ENCODE measurements at places on chromosomes 16 and 17.

- DNase-seq: no peak
Measured at GRCh38 chr17:21132428-21132827, 5.7 kb downstream of the DHRS7B start.

- no peak for DNase-seq
Measured at GRCh38 chr17:50693036-50693682, 14.6 kb downstream of the ANKRD40 start.

DNA sequence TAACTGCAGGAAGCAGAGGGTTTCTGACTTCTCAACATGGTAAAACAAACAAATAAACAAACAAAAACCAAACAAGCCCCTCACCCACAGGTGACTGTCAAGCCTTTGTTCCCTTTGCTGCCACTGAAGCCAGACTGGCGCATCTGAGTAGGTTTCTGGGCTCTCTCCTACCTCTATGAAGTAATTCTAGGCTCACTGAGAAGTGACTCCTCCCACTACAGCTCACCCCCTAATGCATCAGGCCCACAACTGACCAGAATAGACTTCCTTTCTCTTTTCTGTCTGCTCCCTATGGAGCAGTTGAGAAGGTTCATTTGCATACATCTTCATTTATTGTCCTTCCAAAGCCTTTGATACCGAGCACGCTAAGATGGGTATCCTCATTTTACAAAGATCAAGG lies 77.0 kb upstream of the CCL2 start:
- DNase-seq: no peak

DNA sequence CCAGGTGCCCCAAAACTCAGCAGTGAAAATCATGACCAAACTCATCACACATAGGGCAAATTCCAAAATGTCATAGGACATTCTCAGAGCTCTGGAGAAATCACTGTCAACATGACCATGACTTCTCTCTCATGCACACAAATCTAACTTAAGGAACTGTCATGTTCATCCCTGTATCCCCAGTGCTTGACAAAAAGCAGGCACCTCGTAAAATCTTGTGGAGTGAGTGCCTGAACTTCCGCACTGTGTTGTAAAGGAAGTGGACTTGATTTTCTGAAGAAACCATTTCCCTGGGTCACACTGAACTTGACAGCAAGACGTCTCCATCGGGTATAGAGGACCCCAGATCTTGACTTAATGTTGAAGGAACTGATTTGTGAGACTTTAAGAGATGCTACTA lies 2.8 kb downstream of the KRT37 start:
- DNase-seq: no peak

DNA sequence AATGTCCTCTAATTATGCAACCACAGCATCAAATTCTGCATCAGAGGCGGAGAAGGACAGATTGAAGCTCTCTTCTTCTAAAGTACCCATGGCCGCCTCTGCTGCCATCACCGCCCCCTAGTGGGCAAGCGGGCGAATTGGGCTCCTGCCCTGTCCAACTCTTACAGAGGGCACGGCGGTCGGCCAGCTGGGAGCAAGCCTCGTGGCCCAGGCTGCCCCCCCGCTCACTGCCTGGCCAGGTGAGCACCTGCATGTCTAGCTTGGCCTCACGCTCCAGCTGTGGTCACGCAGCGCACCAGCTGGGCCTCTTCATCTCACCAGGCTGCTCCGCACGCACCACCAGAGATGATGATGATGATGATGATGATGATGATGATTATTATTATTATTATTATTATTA lies 146.1 kb upstream of the TOM1L1 start:
- no peak for DNase-seq

GRCh38 chr16:82735186-82735585 lies 108.4 kb downstream of the CDH13 start:
- no peak for DNase-seq

GRCh38 chr16:67666559-67667452 lies at the start of the genes C16orf86 and ENKD1:
Gene C16orf86 (plus strand): TSS chr16:67666814. CDS start chr16:67666971, 157 bp downstream.
Gene ENKD1 (minus strand): TSS chr16:67666750. CDS start chr16:67666442, 308 bp downstream.
- DNase-seq: peak; percentile 76

DNA sequence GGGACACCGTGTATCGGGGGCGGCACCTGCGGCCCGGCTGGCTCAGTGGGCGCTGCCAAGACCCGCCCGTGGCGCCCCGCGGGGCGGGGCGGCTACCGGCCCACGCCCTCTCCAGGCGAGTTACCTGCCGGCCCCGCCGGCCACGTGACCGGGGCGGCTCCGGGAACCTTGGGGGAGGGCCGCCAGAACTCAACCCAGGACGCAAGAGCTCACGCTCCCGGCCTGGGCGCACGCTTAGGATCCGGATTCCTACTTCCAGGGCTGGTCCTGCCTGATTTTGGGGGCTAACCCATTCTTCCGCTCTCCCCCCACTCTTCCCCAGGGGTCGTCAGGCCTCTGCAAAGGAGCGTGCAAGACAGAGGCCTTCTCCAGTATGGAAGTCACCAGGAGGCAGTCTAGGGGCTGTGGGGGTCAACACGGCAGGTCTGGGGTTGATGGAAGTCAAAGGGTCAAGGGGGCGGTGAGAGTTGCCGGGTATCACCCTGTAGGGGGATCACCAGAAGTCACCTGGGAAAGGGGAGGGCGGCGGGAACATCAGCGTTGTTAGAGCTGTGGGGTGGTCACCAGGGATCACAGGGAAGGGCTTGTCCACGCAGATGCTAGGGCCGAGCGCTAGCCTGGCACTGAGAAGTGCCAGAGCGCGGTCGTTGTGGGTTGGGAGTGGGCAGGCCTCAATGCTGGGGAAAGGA lies 354 bp upstream of the ESRP2 start:
- peak; percentile 12 for DNase-seq

DNA sequence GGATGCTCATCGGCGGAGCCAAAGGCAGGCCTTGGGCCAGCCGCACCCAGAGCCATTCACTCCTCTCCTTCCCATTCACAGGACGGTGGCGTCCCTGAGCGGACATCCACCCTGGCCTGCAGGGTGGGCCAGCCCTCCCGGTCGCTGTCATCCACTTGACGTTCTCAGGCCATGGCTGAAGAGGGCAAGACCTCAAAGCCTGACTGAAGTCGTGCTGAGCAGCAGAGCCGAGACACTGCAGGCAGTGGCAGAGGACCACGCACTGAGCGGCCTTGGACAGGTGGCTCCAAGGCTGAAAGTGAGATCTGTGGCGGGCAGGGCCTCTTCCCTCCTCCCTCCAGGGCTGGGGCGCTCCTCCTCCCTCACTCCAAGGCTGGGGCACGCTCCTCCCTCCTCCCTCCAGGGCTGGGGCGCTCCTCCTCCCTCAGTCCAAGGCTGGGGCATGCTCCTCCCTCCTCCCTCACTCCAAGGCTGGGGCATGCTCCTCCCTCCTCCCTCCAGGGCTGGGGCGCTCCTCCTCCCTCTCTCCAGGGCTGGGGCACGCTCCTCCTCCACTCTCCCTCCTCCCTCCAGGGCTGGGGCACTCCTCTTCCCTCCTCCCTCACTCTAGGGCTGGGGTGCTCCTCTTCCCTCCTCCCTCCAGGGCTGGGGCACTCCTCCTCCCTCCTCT lies 24.1 kb downstream of the GNPTG start:
- no peak for DNase-seq

DNA sequence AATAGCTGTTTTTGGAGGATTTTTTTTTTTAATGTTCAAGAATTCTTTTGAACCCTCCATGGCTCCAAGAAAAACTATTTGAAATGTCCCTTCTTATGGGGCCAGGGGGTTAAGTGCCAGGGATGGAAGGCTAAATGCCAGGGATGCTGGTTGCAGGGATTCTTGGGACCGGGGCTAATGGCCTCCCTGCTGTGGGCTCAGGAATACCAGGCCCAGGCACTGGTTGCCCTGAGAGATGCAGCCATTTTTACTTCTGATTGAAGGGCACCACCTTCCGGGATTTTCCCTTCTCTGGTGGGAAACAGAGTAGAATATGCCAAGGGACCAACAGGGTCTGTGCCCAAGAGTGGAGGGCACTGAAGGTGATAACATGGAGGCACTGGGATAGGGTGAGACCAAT lies 10.9 kb upstream of the KAT7 start:
- no peak for DNase-seq

- no peak for DNase-seq
Measured at GRCh38 chr16:53123747-53124146, 69.0 kb downstream of the CHD9 start.

GRCh38 chr17:10380631-10381408 lies 8.0 kb upstream of the MYH13 start:
- no peak for DNase-seq

GRCh38 chr16:11256661-11257130 lies 692 bp upstream of the SOCS1 start:
- DNase-seq: peak; percentile 43

GRCh38 chr17:10793816-10794215 lies 10.1 kb downstream of the TMEM238L start:
- DNase-seq: no peak

GRCh38 chr17:3213001-3213400 lies 5.5 kb downstream of the OR1A1 start:
- DNase-seq: no peak

DNA sequence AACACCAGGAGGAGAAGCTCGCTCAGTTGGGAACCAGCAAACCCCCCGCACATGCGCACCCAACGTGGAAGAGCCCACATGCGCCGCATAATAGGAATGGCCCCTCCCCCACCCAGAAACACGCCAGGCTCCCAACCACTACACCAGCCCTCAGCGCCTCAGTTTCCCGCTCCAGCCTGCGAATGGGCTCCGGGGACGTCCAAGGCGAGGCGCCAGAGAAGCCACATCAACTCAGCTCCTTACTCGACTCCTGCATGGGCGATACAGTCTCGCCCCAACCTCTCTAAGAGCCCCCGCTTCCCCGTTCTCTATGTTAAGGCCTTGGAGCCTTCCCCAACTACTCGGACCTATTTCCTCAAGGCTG lies 504 bp downstream of the SRSF1 start:
- DNase-seq: peak; percentile 68

GRCh38 chr17:31241116-31241515 lies 55.9 kb downstream of the OMG start:
- no peak for DNase-seq

- DNase-seq: peak; percentile 17
Measured at GRCh38 chr16:4372001-4372577, 441 bp downstream of the VASN start.

- no peak for DNase-seq
Measured at GRCh38 chr16:75198135-75198600, 8.8 kb downstream of the CTRB2 start.

GRCh38 chr16:54460263-54460860 lies 173.8 kb upstream of the IRX3 start:
- no peak for DNase-seq

- DNase-seq: no peak
Measured at GRCh38 chr17:39270923-39271322, 45.2 kb upstream of the STAC2 start.

DNA sequence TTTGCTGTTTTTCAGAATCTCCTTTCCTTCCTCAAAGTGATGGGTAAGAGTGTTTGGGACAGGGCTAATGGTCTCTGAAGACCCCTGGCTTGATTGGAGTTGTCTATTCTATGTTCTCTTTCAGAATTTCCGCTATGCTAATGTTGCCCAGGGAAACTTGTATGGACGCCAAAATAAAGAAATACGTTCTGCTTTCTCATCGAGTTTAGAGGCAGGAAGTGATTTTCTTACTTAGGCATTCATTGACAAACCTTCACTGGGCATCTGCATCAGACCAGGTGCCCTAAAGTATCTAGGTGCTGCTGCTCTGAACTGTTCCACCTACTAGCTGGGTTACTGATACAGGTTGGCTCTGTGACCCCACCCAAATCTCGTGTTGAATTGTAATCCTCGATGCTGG lies 787.9 kb upstream of the EEF2KMT start:
- DNase-seq: no peak

GRCh38 chr17:31916491-31917064 lies 15.1 kb upstream of the UTP6 start:
- DNase-seq: no peak

- no peak for DNase-seq
Measured at GRCh38 chr17:80386341-80386740, 28.6 kb upstream of the ENDOV start.

GRCh38 chr17:74457146-74457819 lies 9.2 kb upstream of the CD300A start:
- DNase-seq: peak; percentile 63

- DNase-seq: no peak
Measured at GRCh38 chr16:1978476-1979120, 2.7 kb downstream of the NOXO1 start.

DNA sequence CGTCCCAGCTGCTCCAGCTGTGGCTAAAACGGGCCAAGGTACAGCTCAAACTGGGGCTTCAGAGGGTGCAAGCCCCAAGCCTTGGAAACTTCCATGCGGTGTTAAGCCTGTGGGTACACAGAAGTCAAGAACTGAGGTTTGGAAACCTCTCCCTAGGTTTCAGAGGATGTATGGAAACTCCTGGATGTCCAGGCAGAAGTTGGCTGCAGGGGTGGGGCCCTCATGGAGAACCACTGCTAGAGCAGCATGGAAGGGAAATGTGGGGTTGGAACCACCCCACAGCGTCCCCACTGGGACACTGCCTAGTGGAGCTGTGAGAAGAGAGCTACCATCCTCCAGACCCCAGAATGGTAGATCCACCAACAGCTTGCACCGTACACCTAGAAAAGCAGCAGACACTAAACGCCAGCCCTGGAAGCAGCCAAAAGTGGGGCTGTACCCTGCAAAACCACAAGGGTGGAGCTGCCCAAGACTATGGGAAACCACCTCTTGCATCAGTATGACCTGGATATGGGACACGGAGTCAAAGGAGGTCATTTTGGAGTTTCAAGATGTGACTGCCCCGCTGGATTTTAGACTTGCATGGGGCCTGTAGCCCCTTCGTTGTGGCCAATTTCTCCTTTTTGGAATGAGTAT lies 2.2 kb downstream of the SDR42E1 start:
- DNase-seq: no peak

DNA sequence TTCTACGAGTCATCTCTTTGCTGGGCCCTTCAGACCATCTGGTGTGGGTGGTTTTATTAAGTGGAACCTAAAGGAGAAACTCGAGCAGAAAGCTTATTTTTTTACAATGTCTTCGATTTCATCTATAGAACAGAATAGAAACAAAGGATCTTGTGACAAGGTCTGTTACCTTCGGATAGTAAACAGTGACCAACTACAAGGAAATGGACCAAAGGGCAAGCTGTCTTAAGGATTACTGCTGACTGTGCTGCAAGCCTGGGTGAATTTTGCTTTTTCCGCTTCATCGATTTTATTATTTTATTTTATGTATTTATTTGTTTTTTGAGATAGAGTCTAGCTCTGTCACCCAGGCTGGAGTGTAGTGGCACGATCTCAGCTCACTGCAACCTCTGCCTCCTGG lies 348.9 kb upstream of the ERCC4 start:
- no peak for DNase-seq

DNA sequence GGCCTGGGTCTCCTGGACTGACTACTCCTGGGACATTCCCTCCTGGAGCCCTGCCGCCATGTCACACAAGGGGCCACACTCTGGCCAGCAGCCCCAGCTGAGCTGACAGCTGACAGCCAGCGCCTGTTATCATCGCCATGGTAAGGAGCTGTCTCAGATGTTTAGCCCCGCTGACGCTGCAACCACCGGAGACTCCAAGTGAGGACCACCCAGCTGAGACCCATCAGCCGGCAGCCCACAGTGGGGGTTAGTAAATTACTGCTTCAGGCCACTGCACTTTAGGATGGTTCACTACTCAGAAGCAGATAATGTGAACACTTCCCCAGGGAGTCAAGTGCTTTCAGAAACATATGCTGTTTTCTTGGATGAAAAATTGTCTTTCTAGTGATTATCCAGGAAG lies 14.6 kb upstream of the SPHK1 start:
- no peak for DNase-seq

- no peak for DNase-seq
Measured at GRCh38 chr16:81600275-81600674, 155.7 kb downstream of the CMIP start.

- no peak for DNase-seq
Measured at GRCh38 chr16:82047787-82048186, 12.7 kb downstream of the HSD17B2 start.

Data from stimulated activated naive CD4-positive, alpha-beta T cell treated with Interleukin-2 at 50 U/mL for 16 hours (primary cell).